ENCODE measurements at places on chromosomes 12 and 14.

DNA sequence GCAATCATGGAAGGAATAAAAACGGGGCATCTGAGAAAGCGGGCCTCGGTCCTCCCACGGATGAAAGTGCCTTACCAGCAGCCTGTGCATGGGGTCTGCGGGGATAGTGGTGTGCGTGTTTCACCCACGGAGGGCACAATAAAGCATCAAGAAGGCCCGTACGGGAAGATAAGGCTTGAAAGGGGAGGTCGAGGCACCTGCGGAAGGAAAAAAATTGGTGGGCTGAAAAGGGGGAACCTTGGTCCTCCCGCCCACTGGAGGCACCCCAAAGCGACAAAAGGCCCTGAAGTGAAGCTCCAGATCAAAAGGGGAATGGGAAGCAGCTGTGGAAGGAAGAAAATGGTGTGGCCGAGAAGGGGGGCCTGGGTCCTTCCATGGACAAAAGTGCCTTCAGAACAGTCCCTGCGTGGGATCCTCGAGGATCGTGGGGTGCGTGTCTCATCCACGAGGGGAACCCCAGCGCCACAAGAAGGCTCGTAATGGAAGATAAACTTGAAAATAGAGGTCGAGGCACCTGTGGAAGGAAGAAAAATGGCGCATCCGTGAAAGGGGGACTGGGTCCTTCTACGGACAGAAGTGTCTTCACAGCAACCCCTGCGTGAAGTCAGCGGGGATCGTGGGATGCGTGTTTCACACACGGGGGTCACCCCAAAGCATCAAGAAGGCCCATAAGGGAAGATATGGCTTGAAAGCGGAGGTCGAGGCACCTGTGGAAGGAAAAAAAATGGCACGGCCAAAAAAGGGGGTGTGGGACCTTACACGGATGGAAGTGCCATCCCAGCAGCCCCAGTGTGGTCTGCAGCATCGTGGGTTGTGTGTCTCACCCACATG is 276.9 kb downstream of the ALG10 start:
- no peak for DNase-seq

- DNase-seq, result no peak
Observed at GRCh38 chr14:93969082-93969828, 7.1 kb downstream of the ASB2 start.

DNA sequence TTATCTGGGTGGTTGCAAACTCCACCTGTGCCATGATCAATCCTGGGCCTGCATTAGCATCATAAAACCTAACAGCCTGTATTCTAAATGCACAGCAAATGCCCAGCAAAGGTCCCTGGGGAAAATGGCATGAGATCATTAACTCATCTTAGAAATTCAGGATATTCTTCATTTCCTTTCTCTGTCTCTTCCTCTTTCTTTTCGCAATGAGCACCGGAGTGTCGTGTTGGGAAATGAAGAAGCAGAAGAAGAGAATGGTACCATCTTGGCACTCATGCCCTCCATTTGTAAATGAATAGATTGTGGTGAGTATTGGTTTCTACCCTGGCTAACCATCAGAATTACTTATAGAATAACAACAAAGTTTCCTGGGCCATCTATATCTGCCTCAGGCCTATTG is 193.6 kb downstream of the GALC start:
- no peak for DNase-seq

DNA sequence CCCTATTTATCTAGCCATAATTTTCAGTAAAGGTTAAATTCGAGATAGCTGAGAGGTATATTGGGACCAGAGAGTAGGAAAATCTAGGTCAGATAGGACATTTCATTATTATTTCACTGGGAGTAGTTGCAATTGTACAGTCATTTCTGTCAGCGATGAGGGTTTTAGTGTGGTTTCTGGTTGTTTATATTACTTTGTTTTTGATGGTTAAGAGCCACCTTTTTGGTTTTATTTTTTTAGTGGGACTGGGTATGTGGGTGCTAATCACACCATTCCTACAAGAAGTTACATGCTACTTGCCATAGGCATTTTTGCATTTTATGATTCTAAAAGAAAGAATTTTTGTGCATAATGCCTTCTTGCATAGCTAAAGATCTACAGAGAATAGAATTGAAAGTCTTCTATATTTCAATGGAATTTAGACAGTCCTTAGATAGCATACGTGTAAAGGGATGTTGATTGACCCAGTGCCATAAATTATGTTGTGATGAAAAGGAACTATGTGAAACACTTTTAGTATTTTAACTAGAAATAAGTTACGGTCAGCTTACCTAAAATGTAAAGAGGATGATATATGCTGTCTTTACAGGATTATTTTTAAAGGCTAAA is 85.2 kb downstream of the KTN1 start:
- no peak for DNase-seq

DNA sequence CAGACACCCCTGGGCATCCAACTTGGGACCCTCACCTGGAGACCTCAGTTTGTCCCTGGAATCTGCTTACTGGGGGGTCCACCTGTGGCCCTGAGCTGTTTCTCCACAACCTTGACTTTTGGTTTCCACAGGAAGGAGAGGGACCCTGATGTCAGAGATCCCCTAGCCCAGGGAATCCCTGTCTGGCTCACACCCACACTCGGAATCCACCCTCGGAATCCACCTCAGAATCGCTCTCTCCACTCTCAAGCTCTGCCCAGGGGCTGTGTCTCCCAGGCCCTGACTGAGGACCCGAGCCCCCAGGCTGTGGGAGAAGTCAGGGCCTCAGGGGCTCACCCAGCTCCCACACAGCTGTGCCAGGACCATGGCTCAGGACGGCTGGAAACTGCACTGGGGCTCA is 17.4 kb downstream of the LTBP2 start:
- no peak for DNase-seq

- no peak for DNase-seq
Observed at GRCh38 chr12:103102225-103102744, 144.8 kb downstream of the ASCL1 start.

DNA sequence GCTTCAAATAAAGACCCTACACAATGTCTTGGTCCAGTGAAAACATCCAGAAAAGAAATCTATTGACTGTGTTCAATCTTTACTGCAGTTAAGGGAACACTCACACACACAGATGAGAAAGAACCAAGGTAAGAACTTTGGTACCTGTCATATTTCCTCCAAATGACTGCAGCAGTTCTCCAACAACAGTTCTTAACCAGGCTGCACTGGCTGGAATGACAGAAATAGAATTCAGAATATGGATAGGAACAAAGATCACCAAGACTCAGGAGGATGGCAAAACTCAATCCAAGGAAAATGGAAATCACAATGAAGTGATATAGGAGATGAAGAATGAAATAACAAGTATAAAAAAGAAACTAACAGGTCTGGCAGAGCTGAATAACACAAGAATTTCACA is 36.6 kb downstream of the ADAM20 start:
- no peak for DNase-seq

GRCh38 chr12:117469883-117470483 is 108.6 kb upstream of the NOS1 start:
- no peak for DNase-seq

- peak; percentile 74 for DNase-seq
Observed at GRCh38 chr12:6872073-6873048, 742 bp downstream of the SPSB2 start.

DNA sequence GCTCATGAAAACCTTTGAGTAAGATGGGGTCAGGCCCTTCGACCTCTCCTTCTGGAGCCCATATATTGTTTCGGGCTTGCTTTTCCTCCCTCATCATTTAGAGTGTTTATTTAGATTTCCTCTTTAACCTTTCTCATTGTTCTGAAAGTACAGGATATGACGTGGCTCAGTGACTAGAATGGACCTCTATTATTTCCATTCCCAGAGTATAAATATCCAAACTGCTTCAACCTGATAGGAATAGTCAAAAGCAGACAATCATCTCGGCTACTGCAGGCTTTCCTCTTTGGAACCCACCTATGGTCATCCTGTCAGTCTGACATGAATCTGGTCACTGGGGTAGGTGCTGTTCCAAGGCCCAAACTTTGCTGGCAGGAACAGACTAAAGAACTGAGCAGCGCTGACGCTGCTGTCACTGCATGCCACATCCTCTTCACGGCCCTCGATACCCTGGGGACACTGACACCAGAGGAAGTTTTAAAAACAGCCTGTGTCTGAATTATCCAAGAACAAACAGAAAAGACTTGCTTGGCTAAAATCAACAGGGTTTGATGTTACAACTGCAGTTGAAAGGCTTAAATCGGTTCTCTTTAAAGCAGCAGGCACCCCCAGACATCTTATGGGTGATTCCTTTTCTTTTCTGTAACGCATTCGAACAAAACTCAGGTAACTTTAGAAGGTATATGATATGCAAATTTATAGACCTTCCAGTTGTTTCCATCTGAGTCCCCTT is 5.0 kb upstream of the DDX47 start:
- DNase-seq, result no peak

Data from NCI-H1436 (cell line).